HFF-Myc (cell line): ENCODE measurements at places on chromosomes 3 and 15.

DNA sequence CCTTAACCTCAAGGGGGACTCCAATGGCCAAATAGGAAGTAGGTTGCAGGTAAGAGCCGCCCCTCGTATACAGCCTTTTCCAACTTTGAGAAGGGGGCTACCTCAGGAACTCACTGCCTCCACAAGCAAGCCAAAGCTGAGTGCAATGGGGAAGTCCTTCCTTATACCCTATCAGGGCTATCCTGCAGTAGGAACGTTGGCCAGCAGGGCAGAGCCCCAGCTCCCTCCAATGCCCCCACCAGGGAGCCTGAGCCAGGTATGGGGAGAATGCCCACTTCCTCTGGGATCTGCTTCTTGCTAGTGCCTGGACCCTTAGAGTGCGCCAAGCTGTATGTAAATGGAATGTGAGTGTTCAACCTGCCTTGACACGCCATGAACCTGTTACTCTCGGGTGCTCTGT lies 16.3 kb downstream of the CACNA2D2 start:
- no peak for DNase-seq

- DNase-seq = no peak
These were observed 275.7 kb upstream of the LRTM1 start for GRCh38 chr3:55203546-55203945.

GRCh38 chr3:114714957-114715460 lies 421.2 kb downstream of the TIGIT start:
- no peak for DNase-seq

GRCh38 chr15:41659855-41660234 lies 360 bp upstream of the MGA start:
- DNase-seq = no peak

DNA sequence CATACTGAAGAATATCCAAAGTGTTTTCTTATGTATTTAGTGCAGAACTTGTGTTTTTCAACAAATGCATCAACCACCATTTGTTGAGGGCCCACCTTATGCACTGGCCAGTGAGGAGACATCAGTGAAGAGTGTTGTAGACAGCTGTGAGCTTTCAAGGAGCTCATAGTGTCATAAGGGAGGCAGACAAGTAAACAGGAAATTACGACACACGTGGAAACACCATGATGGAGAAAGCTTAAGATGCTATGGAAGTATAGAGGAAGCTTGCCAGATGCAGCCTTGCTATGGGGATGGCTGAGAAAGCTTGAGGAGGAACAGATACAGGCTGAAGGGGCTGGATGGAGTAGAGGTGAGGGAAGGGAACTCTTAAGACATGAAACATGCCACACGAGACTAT lies 50.8 kb upstream of the PSMD6 start:
- DNase-seq = peak; percentile 67

GRCh38 chr3:127159543-127159942 lies 33.4 kb upstream of the PRR23E start:
- no peak for DNase-seq

DNA sequence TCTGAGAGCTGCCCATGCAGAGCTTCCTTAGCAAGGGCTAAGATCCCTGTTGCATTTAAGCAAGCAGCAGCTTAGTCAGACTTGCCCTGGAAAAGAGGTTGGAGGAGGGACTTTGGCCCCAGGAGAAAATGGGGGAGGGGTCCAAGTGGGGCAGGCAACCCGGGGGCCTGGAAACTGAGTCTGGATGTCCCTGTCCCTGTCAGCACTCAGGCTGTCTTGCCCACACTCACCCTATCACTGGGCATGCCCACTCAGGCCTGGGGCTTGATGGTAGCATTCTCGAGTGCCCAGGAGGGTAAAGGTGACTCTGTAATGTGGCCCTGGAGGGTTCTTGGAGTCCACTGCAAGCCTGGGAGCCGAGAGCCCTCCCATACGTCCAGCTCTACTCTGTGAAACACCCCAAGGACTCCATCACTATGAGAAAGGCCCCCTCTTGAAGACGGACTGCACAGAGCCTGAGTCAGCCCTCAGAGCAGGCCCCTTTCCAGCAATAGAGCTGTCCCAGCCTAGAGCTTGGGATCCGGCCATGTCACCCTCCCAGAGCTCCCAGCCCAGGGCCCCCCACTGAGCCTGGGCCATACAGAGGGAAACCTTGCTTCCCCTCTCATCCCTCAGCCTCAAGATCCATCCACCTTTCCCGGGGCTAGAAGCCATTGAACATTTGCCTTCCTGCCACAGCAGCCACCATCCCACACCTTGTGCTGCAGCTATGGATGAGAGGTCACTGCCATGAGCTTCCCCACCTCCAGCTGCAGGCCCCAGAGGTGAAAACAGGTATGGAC lies 13.4 kb downstream of the MYL3 start:
- no peak for DNase-seq
